ENCODE measurements at places on chromosomes 4 and X.

DNA sequence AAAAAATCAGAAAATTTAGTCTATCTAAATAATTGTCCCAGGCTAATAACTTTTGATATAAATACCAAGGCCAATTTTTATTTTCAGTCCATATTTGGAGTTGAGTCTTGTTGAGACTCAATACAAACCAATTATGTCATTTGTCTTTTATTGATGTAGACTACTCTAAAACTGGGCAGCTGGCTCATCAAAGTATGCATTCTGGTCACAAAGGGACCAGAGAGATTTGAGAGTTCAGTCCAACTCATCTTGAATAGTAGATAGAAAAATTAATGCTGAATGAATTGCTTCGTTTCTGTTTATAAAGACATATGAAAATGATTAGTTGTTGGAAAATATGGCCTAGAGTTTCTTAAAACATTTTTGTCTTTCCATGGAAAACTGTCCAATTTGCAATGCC lies 412.5 kb upstream of the KLHL4 start:
- DNase-seq: no peak

DNA sequence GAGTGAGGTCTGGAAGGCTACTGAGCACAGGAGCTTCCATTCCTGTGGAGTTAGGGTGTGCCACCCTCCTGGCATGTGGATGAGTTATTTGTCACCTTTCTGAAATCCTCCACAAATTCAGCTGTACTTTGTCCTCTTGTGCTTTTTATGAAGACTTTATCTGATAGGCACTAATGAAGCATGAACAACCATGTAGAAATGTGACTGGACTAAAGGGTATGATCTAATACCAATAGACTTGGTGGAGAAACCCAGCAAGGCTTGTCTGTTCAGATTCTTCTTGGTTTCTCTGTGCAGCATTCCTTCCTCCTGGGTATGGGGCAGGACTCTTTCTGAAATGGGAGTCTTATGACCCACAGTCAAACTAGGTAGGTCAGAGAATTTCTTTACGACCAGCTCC lies 9.6 kb downstream of the NBDY start:
- DNase-seq: no peak

DNA sequence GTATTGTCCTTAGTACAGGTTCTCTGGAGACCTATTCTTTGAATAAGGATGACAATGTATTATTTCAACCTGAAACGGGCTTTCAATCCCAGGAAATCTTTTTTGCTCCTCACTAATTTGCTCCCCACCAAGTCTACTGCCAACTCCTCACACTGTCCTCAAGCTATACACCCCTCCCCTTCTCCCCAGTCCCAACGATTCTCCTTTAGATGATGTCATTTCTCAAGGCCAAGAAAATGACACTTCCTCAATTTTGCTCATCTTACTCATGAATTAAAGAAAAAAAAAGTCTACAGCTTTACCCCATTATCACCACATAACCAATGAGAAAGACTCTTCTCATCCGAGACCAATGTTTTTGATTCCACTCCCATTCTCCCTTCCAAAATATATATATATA lies 20.6 kb downstream of the AP1S2 start:
- DNase-seq: no peak

- no peak for DNase-seq
These were observed 4.1 kb downstream of the SH3BP2 start for GRCh38 chr4:2796849-2797544.

DNA sequence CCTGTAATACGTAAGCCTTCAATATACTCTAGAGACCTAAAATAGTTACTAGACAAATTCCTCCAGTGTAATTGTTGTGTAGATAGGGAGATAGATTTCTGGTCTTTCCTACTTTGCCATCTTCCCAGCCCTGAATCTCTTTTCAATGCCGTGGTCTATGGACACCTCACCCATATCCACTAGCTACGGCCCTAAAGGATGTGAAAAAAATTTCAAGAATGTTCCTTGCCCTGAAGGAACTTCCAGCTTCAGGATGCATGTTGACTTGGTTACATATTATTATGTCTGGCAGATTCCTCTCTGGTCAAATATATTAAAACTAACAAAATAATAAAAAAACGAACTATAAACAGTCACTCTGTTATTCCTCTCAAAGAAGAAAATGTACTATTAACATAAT lies 52.4 kb upstream of the TSPAN5 start:
- DNase-seq: no peak

- no peak for DNase-seq
These were observed 23.5 kb upstream of the DUSP9 start for GRCh38 chrX:153623310-153624029.

DNA sequence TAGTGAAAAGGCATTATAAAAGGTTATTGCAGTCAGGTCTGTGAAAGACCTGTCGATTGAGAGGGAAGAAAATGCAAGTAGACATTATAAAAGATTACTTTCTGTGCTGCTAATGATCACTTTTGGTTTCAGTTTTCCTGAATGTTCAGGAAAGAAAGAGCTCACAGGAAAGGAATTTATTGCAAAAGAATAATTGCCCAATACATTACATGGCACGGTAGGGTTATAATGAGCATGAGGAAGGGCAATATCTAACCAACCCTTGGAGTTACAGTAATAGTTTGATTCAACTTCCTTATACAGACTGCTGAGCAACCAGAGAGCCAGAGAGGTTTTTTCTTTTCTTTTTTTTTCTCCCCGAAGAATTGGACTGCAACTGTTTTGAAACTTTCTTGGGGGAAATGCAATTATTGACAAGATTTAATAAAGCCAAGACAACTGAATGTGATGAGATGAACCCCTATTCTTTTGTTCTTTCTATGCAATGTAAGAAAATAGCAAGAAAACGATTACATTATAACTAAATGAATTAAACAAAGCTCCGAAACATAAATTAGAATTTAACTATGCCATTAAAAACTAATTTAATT lies 247.0 kb downstream of the C4orf33 start:
- no peak for DNase-seq

- no peak for DNase-seq
These were observed 2.6 kb upstream of the KANTR start for GRCh38 chrX:53091354-53091753.

- no peak for DNase-seq
These were observed 15.5 kb downstream of the SPRY1 start for GRCh38 chr4:123412091-123412505.

DNA sequence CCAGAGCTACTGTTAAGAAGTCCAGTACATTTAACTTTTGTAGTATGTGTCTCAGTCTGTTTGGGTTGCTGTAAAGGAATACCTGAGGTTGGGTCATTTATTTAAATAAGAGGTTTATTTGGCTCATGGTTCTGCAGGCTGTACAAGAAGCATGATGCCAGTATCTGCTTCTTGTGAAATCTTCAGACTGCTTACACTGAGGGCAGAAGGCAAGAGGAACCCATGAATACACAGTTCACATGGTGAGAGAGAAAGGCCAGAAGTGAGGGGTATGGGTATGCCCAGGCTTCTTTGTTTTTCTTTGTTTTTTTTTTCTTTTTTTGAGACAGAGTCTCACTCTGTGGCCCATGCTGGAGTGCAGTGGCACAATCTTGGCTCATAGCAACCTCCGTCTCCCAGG lies 6.0 kb upstream of the CISD2 start:
- DNase-seq: no peak

GRCh38 chr4:40466789-40467188 lies 131.7 kb downstream of the CHRNA9 start:
- no peak for DNase-seq

DNA sequence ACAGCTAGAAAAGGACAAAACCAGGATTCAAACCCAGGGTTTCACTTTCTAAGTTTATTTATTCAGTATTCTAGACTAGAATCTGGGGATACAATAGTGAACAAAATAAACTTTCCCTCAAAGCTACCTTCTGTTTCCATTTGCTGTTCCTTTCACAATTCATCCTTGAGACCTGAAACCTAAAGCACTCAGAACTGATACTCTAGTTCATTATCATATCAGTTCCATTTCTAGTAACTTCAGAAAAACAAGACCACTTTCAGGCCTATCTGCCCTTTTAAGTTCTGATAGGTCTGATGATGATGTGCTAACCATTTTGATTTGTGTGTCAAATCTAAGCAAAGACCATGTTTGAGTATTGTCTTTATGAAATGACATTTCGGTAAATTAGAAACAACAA lies 7.8 kb upstream of the XK start:
- DNase-seq: no peak

- DNase-seq: no peak
These were observed 218.5 kb downstream of the COL25A1 start for GRCh38 chr4:109083911-109084310.

GRCh38 chrX:30931920-30932319 lies 42.9 kb upstream of the TAB3 start:
- no peak for DNase-seq

DNA sequence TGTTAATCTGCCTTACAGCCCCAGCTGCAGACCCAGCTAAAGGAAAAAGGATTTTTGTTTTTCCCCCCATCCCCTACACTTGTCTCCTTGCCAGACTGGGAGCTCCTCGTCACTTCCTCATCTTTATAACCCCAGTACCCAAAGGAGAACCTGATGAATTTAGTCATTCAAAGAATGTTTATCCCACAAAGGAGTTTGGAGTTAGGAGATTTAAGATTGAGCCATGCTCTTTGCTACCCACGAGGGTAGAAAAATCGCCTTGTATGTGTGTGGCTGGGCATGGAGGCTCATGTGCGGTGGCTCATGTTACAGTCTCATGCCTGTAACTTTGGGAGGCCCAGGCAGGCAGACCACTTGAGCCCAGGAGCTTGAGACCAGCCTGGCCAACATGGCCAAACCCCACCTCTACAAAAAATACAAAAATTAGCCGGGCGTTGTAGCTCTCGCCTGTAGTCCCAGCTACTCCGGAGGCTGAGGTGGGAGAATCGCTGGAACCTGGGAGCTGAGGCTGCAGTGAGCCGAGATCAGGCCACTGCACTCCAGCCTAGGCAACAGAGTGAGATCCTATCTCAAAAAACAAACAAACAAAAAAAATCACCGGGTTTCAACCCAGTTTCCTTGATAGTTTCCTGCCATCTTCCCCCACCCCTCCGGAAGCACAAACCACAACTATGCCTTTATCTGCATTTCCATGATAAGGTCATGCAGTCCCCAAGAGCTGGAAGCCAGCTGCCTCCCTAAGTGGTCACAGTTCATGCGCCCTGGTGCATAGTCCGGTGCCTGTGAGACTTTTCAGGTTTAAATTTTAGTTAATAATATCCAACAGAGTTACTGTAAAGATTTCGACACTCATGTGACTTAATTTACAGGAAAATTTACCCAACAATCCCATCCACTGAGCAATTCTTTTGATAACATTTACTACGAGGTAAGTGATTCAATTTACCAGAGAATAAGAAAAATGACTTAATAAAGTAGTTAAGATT lies 1.5 kb downstream of the CFAP97 start:
- DNase-seq: no peak

GRCh38 chr4:96519291-96519690 lies 679.4 kb downstream of the PDHA2 start:
- no peak for DNase-seq

- DNase-seq: no peak
These were observed 71.3 kb downstream of the CLCN5 start for GRCh38 chrX:49993661-49994060.

GRCh38 chr4:85658766-85659439 lies 184.0 kb downstream of the ARHGAP24 start:
- DNase-seq: no peak

DNA sequence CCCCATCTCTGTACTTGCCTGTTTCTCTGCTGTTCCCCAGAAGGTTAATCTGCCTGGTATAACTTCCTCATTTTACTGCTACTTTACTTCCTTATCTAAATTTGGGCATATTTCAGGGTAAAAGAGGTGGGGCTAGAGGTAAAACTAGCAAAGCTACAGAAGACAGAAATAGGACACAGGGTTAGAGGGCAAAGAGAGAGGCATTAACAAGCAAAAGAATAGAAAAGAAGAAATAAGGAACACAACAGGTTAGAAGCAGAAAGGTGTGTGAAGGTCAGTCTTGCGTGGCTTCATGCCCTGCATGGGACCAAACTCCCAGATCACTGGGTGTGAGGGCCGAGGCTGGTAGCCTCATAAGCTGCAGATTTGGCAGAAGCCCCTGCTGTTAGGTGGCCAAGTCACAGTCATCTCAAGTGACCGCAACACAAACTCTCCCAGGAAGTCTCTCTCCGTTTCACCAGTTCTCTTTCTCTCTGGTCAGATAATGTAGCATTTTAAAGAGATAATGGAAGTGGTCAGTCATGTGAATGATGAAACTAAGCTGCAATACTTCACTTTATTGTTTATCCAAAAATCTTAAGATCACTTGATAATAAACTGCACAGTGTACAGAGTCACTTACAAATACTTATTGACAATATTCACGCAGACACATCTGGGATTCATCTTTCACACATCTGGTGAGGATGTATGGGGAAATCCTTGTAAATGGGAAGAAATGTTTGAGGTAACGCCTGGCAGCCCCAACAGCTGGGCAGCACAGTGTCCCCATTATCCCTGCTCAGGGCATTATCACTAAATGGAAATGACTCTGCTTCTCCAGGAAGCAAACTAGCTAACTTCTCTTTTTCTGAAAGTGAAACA lies 16.4 kb downstream of the TMEM154 start:
- DNase-seq: no peak

DNA sequence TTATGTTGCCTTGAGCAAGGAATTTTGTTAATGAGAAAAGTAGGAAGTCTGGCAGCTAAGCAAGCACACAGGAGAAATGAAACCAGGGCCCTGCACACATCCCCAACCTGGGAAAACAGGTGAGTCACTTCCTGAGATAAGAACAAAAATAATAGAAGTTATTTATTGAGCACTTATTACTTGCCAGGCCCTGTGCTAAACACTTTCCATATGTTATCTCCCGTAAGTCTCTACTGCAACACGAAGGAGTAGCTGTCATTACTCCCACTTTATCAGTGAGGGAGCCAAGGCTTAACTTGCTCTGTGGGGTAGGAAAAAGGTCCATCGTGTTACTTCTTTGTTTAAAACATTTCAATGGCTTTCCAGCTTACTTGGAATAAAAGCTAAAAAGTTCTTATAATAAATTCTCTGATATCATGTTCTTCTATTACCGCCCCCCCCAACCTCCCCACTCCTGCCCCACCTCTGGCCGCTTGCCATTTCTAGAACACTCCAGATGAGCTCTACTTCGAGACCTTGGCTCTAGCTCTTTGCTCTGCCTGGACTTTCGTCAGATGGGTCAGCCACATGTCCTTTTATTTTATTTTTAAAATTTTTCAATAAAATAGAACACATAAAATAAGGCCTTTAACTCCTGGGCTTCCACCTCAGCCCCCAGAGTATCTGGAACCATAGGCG lies 36.3 kb upstream of the PLAC8 start:
- no peak for DNase-seq
